Central memory CD4-positive, alpha-beta T cell (primary cell): ENCODE measurements at places on chromosomes 2 and 18.

DNA sequence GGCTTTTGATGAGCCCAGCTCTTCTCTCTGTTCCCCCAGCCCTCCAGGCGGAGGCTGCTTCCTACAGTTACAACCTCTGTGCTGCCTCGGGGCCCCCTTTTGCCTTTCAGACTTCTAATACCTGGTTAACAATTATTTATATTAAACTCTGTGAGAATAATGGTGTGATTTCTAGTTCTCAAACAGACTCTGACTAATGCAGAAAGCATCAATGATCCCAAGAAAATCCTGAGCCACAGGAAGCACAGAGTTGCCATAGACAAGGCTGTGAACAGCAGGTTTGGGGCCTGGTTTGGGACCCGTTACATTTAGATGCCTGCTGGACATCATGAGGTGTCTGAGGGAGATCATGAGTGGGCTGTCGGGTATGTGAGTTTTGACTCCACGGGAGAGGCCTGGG lies 37.4 kb upstream of the MYO3B start:
- no peak for DNase-seq

DNA sequence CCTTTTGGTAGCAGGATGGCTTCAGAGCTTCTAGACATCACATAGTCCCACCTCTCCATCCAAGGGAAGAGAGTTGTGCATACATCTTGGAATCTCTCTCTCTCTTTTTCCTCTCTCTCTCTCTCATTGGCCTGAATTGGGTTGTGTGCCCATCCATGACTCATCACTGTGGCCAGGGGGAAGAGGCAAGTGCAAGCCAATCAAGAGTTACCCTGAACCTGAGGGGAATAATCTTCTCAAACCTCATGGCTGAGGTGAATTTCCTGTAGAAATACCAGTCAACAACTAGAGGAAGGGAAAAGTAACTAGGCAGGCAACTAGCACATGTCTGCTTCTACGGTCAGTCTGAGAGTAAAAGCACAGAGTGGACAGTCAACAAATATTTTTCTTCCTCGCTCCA lies 7.3 kb upstream of the CHN1 start:
- DNase-seq: no peak

DNA sequence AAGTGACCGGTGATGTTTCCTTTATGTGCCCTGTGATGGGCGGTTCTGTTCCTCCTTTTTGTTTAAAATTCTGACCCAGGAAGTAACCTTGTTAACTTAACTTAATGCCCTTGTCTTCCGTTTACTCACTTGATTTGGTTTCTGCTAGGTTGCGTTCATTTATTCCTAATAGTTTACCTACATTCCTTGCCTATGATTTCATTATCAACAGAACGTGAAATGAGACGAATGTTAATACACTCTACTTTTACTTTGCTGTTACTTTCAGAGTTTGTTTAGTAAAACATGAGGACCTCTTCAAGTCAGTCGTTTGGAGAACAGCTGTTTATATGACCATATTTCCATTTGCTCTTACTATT lies 638 bp downstream of the CEP192 start:
- no peak for DNase-seq

DNA sequence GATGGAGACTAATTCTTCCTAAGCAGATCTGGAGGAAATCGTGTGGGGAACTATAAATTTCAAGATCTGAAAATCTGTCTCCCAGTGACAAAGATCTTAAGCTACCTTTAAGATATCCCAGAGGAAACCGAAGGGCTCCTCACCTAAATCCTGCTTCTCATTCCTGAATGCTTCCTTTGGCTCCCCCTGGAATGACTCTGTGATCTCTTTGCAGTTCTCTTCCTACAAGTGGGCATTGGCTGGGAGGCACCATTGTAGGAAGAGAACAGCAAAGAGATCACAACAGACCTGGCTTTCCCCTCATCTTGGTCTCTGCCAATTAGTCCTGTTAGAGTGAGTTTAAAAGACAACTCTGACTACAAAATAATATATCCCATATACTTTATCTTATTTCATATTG lies 70.0 kb upstream of the KCNH7 start:
- DNase-seq: no peak

DNA sequence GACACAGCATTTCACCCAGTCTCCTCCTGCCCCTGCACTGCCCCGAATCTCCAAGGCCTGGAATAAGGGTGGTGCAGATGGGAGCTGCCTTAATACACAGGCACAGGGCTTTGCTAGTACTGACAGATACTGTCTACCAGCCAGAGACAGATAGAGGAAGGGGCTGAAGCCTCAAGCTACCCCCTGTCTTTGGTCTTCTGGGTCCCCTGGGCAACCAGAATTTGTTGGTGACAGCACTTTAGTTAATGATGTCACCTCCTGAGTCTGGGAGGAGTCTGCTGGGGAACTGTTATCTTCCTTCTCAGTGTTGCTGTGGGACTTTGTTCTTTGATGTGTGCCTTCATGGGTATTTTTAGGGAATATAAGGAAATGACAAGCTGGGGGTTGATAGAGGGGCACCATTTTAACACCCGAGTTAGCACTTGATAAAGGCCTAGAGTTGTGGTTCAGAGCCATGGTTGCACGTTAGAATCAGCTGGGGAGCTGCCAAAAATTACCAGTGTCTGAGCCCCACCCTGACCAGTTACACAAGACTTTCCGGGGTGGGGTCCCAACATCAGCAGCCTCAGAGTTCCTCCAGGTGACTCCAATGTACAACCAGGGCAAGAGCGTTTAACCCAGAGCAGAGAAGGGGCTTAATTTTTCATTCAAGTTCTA lies 136.8 kb downstream of the SMAD7 start:
- peak; percentile 77 for DNase-seq

- DNase-seq: no peak
Observed at GRCh38 chr2:239544143-239544917, 143.5 kb upstream of the HDAC4 start.

DNA sequence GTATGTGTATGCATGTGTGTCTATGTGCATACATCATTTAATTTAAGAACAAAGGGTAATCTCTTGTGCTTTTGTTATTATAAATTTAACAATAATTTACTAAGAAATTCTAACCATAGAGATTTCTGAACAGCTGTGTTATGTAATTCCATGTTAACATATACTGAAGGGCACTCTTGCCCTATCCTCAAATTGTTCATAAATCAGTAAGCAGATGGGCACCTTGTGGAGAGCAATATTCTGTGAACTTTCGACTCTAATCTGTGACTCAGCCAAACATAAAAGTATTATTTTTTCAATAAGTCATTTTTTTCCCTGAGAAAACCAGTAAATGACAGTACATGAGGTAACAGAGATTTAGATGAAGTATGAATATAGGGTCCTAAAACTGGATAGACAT lies 938.3 kb upstream of the CRIM1 start:
- no peak for DNase-seq

GRCh38 chr2:206218156-206218555 lies 56.3 kb upstream of the ZDBF2 start:
- no peak for DNase-seq

DNA sequence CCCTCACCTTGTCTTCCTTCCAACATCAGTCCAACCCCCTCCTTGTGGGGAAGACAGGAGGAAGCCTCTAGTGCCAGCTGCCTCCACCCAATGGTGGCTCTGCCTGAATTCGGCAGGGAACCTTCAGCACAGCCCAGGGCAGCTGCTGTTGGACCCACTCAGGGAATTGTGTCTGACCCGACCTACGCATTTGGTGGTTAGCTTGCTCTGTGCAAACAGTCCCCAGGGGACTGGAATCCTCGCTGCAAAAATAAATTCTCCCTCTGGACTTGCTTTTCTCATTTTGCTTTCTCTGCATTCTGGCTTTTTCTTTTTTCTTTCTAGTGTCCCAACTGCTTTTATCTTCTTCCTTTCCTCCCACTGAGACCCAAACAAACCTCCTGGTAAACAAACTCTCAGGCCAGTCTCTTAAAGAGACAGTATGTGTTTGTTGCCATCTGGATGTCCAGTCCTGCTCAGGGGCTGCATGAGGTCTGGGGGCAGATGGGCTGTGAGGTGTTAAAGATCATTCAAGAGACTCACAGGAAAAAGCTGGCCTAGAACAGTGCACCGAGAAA lies 137.7 kb upstream of the HAAO start:
- DNase-seq: no peak
